Right renal pelvis (tissue), 4 donors: ENCODE measurements at places on chromosomes 7 and 10.

- no peak for DNase-seq
Measured at GRCh38 chr7:107479303-107479702, 9.4 kb downstream of the GPR22 start.

DNA sequence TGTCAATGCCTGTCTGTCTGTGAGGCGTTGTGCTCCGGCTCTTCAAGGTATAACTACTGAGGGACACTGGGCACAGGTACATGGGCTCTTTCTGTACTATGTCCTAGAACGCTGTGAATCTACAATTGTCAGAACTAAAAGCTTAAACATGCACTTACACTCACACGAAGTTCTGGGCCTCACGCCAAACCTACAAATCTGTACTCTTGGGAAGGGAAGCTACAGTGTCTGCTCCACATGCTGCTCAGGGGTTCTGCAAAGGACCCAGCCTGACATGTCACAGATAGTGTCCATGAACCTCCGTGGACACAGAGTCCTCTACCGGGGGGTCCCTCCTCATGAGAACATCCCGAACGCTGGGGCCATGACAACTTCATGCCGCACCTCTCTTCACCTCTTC is 268.7 kb downstream of the WDR37 start:
- DNase-seq = no peak

- no peak for DNase-seq
Measured at GRCh38 chr7:155464948-155465739, 7.2 kb downstream of the EN2 start.

DNA sequence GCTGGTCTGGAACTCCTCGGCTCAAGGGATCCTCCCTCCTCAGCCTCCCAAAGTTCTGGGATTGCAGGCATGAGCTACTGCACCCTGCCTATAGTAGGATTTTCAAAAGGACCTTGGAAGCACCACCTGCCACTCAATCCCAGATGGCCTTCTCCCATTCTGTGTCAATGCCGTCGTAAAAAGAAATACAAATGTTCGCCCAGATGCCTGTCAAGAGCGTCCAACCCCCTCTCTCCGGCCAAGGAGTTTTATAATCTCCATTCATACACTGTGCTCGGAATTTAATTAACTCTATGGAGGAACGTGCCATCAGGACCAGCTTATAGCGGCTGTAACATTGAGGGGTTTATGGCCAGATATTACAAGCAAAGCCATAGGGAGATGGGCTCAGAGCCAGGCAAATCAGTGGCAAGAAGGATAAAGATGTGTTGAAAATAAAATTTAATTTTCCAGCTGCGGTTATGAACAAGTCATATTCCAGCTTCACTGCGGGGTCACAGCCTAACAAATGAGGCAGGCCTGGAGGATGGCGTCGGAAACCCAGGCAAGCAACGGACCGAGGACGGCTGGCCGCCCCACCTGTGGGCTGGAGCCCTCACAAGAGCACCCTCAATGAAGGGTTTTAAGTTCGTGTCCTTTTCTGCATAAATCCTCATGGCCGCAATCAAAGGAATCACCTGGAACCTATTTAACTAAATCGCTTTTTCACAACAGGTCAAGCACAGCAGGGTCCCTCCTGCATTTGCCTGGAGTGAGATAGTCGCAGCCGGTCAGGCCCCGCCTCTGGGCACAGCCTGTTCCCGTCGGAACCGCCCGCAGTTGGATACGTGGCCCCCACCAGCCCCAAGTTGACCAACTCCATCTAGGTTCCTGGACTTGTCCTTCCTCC is 374.5 kb upstream of the FOXK1 start:
- no peak for DNase-seq

- DNase-seq = no peak
Measured at GRCh38 chr7:101953248-101953819, 135.9 kb downstream of the CUX1 start.

GRCh38 chr10:99339077-99339476 is 9.9 kb downstream of the CNNM1 start:
- no peak for DNase-seq

DNA sequence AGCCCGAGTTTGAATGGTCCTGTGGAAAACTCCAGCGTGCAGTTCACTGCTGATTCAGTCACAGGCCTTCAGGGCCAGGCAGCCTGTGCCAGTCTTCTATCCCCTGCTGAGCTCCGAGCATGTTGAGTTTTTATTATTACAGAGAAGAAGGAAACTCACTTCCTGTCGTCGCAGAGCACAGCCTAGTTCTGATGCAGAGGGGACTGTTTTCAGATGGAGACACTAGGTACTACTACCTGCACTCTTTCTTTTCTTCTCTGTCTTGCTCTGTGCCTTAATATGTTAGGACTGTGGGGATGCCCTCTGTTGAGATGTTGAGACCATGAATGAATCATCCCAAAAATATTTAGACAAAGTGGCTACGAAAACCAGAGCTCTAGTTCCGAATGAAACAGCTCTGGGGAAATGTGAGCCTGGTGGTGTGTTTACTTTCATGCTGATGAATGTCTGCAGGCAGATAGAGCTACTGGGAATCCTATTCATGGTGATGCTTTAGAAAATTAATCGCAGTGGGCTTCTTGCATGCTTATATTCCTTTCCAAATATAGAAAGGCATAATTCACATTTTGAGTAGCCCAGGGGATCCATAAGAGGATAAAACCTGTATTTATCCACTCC is 29.6 kb downstream of the CASP7 start:
- DNase-seq = no peak
